Activated CD8-positive, alpha-beta memory T cell treated with anti-CD3 and anti-CD28 coated beads for 1 hour (primary cell): ENCODE measurements at places on chromosomes 7 and 10.

- DNase-seq = no peak
Observed at GRCh38 chr7:29126804-29127203, 19.5 kb downstream of the CPVL start.

DNA sequence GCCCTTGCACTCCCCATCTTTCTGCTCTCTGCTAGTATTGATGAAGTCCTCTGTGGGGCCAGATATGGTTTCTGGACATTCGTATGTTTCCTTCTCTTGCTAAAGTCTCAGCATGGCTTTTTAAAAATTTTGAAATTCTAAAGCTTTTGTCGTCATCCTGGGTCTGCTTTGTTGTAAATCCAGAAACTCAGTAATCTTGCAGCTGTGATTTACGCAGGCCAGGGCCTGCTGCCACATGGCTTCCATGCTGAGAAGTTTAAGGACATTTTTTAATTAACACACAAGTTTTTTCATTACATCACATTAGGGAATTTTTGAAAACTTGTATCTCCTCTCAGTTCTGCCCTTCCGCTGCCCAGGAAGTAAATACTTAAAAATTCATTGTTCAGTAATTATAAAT lies 686.1 kb upstream of the IGFBP3 start:
- DNase-seq = no peak

DNA sequence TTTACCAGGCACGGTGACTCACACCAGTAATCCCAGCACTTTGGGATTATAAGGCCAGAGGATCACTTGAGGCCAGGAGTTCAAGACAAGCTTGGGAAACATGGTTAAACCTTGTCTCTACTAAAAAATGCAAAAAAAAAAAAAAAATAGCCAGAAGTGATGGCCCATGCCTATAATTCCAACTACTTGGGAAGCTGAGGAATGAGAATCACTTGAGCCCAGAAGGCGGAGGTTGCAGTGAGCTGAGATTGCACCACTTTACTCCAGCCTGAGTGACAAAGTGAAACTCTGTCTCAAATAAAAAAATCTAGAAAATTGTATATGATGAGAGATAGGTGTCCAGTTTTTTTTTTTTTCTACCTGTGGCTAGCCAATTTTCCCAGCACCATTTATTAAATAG lies 578.2 kb downstream of the ANKRD7 start:
- no peak for DNase-seq

DNA sequence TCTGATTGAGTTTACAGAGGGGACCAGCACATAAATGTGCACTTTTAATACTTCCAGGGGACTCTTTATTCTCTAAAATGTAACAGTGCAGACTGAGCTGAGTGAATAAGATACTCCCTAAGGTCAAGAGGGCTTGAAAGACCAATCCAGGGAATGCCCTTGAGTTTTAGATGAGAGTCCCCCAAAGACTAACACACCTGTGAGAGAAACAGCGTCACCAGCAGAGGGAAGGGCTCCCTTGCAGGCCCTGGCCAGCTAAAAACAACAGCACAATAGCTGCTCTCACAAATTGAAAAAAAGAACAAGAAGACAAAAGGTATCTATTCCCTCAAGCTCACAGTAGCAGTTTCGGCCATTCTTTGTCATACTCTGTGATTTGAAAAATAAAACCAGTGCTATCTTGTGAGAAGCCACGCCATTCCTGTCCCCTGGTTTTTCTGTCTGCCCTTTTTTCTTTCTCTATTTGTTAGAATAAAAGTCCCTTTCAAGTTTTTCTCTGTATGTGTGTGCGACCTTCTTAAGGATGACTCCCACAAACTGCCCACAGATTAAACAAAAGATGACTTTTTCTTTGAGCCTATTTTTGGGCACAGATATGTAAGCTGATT lies 230.4 kb upstream of the BMPER start:
- DNase-seq = no peak

DNA sequence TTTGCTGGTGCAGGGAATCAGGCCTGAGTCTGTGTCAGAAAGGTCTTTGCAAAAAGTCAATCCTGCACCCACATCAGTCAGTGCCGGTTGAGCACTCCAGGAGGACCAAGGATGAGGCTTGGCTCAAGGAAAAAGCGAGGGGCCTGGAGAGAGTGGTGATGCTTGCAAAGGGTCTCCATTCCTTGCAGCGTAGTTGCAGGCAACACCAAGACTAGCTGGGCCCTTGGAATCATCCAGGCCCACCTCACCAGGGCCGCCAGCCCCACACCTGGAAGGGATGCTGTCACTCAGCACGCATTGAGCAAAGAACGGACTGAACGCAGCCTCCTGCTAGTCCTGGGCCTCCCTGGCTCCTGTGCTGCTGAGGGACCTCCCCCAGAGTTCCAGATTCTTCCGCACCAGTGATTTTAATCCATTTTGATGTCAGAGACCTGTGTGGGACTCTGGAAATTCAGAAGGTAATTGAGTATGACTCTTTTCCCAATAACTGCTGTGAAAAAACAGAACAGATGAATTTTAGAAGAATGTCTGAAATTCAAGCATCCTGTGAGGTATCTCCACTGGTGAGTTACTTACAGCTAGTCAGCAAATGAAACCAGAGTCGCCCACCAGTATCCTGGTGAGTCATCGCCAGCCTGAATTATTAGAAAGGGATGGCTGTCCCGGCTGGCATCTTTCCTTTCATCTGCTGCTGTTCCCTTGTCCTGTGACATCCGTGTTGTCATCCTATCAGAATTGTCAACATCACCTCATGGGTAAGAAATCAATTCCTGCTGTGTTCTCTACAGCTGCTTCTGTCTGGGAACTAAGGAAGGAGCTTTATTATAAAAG lies 150.8 kb upstream of the NPS start:
- no peak for DNase-seq

- DNase-seq = no peak
Observed at GRCh38 chr10:30974773-30975415, 56.8 kb downstream of the ZNF438 start.

- DNase-seq = no peak
Observed at GRCh38 chr10:88196291-88196690, 332.9 kb downstream of the PTEN start.

GRCh38 chr10:131701131-131701947 lies 199.5 kb upstream of the PPP2R2D start:
- no peak for DNase-seq

DNA sequence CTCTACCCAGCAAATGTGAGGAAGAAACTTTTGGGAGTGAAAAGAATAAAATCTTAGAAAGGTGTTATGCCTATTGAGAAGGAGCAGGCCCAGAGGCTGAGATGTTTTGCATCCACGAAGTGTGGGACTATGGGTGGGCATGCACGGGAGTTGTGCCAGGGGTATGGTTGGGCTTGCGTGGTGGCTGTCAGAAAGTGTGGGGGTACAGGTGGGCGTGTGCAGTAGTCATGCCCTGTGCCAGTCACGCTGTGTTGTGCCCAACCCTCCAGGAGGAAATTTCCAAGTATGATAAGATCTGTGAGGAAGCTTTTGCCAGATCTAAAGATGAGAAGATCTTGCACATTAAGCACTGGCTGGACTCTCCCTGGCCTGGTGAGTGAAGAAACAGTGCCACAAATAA lies 52.9 kb upstream of the ZMIZ2 start:
- no peak for DNase-seq

- no peak for DNase-seq
Observed at GRCh38 chr7:43766564-43766963, 8.1 kb downstream of the BLVRA start.

GRCh38 chr7:128422842-128423241 lies 13.1 kb upstream of the IMPDH1 start:
- DNase-seq = no peak

- no peak for DNase-seq
Observed at GRCh38 chr7:23810099-23810498, 100.1 kb downstream of the STK31 start.

- DNase-seq = no peak
Observed at GRCh38 chr7:148567524-148567923, 23.0 kb upstream of the C7orf33 start.

DNA sequence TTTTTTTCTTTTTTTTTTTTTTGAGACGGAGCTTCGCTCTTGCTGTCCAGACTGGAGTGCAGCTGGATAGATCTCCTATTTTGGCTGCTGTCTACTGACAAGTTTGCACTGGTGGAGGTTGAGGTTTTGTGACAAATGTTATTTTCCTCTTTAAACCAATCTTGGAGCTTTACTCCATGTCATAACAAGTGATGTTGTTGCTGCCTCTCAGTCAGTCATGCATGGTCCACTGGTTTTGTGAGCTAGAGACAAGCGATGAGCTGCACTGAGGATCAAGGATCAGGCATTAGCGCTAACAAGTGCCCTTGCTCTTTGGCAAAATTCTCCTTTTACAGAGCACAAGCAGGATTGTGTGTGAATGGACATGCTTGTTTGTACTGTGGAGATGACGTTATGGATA lies 805 bp upstream of the WDFY4 start:
- DNase-seq = no peak

DNA sequence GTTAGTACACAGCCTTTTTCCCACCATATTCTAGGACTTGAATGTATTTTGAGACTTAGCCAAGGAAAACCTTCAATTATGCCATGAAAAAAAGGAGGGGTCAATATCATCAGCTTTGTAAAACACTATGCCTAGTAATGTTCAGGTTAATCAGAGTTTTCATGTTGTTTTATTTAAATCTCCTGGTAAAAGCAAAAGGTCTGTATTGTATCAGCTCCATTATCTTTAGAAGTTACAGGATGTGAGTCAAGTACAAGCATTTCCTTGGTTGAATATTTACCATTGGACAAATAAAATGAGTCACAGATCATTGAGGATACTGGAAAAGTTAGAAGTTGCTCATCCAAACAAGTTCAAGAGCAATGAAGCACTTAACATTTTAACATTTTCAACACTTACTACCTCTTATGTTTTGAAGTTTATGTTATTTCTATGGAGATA lies 89.9 kb upstream of the CAPZA2 start:
- DNase-seq = no peak

- DNase-seq = no peak
Observed at GRCh38 chr7:151404216-151405011, 5.4 kb downstream of the WDR86 start.

DNA sequence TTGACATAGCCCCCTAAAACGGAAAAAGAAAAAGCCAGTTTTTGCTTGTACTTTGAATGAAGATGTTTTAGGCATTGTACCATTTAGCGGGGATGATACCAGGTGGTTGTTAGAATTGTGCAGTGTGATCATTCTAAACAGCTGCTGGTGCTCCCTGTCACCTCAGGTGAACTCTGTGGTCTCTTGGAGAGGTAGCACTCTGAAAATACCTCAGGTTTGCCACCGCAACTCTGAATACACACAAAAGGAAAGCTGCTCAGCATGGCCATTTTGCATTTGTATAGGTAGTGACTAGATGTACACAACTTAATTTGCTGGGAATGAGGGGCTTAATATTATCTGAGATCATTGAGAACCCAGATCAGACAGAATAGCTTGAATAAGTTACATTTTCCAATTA lies 52.6 kb downstream of the PLEKHA8 start:
- no peak for DNase-seq

DNA sequence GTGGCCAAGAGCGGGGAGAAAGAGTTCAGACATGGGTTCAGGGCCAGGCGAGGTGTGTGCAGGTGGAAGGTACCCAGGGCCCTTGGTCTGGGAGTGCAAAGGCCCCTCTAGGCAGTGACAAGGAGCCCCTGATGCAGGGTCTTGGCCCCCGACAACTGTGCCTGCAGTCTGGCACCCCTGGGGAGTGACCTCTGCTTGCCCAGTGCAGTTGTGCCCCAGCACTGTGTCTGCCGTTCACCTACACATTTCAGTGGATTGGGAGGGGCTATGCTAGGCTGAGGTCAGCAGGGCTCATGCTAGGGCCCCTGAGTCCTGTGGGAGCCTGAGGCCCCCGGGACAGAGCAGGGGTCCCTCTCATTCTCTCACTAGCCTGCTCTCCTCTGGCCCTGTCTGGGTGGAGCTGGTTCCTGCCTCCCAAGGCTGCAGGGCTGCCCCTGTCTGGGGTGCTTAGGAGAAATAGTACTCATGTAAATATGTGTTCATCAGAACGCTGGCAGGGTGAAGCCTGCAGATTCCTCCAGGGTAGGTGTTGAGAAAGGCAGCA lies 550.4 kb downstream of the TCERG1L start:
- no peak for DNase-seq

- DNase-seq = no peak
Observed at GRCh38 chr7:234051-234707, 41.8 kb downstream of the FAM20C start.

DNA sequence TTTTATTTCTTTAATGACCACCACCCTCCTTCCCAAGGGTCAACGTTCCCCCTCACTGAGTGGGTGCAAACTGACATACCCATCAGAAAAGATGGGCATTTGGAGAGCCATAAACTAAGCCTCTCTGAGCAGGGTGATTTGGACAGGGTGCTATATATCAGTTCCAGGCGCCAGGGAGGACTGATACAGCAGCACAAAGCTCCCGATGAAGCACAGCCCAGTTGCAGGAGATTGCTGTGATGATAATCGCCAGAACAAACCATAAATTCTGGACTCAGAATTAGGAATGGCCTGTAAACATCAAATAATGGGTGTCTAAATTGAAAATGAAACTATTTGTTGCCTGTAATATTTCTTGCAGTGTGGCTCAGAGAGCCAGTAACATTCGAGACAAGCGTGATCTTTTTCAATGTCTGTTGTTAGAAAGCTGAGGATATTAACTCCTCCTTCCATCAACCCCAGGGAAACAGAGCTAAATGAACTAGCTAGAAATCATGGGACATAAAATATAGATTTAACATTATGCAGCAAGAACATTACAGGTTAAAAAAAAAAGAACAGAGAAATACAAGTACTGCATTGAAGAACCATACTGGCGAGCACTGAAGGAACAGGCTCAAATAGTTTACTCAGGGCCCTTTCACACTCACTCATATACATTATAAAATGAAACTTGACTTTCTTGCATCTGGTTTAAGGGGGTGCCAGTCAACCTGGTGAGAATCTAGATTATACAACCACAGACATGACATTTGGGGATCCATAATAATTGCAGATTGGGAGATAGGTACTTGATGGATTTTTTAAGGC lies 137.5 kb upstream of the LRRTM3 start:
- DNase-seq = no peak

GRCh38 chr10:1633783-1634182 lies 103.5 kb downstream of the ADARB2 start:
- no peak for DNase-seq

GRCh38 chr7:50857804-50858489 lies 75.3 kb upstream of the GRB10 start:
- DNase-seq = no peak

DNA sequence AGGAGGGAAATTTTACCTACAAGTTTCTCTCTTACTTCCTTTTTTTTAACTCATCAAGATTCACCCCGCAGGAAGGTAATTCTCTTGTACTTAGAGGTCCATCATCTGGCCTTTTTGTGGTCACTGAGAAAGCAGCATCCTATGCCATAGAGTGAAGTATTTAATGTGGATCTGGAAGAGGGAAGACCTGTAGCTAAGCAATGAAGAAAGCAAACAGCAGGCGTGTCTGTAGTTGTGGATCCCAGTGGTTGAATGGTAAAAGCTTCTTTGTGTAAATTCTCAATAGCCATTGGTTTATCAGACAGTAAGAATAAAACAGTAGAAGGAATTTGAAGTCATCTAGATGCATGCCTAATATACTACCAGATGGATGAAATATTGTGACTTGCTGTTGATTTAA lies 196.4 kb downstream of the ANKRD7 start:
- no peak for DNase-seq

GRCh38 chr10:131786756-131787605 lies 113.8 kb upstream of the PPP2R2D start:
- DNase-seq = no peak
